Fibroblast of upper back skin (primary cell): ENCODE measurements at places on chromosomes 12 and 14.
A peak's percentile ranks its signal among the peaks of the same experiment; 100 is the strongest.

DNA sequence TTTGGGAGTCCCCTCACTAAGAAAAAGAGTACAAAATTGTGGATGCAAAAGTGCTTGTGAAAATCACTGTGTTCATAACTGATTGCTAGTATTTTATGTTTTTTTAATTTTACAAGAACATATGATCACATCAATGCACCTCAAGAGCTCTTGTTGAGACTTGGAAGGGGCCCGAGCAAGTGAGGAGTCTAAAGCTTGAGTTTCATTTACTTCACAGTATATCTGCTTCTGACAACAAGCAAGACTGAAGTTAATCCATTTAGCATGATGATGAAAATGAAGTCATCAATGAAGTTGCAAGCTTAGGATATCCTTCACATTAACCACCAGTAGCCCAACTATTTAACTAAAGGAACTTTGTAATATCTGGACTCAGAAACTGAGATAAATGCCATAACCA is 182.5 kb upstream of the DIO2 start:
- DNase-seq = no peak

- peak; percentile 74 for DNase-seq
Measured at GRCh38 chr14:52338051-52338681, 24.1 kb downstream of the PTGER2 start.

DNA sequence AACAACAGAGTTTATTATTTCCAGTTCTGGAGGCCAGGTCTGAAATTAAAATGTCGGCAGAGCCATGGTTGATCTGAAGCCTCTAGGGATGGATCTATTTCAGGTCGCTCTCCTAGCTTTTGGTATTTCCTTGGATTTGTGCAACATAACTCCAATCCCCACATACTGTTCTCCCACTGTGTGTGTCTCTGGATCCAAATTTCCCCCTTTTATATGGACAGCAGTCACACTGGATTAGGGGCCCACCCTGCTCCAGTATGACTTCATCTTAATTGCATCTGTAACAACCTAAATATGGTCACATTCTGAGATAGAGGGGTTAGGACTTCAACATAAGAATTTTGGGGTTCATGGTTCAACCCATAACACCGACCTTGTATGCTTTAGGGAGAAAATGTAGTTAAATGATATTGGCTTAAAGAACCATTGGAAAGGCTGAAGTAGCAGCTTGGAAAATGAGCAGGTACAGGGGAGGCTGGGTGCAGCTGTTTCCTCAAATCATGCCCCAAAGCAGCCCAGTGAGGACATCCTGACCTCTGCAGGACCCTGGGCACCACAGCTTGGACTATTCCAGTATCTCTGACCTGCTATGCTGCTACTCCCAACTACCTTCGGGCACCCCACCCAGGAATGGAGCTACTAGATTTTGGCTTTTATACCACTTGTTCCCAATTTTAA is 13.9 kb upstream of the MDM2 start:
- DNase-seq = no peak

- DNase-seq = no peak
Measured at GRCh38 chr12:6939191-6939540, 4.5 kb upstream of the RNU7-1 start.

DNA sequence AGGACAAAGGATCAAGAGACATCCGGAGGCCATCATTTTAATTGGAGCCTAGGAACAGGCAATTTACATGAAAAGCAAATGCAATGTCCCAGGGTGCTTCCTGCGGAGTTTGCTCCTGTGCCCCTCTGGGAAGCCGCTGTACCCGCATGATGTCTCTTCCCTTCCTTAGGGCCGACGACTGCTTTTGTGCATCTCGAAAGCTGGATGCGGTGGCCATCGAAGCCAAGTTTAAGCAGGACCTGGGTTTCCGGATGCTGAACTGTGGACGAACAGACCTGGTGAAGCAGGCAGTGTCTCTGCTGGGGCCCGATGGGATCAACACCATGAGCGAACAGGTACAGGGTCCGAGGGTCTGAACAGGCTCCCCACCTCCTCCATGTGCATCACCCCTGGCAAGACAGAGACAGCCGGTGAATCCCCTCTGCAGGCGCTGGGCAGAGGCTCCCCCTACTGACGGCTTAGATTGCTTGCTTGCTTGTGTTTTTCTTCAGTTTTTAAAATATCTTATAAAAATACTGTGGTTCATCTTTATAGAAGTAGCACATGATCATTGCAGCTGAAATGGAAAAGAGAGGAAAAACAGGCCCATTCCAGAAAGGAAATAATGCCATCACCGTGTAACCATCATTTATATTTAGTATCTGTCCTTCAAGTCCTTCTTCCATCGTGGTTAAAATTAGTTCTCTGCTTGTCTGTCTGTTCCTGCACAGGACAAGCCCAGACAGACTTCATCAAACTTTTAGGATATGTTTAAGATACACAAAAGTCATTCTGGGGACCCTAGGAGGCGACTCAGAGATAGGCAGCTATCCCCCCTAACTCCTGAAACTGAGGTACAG is 75.4 kb upstream of the PWP1 start:
- peak; percentile 41 for DNase-seq

DNA sequence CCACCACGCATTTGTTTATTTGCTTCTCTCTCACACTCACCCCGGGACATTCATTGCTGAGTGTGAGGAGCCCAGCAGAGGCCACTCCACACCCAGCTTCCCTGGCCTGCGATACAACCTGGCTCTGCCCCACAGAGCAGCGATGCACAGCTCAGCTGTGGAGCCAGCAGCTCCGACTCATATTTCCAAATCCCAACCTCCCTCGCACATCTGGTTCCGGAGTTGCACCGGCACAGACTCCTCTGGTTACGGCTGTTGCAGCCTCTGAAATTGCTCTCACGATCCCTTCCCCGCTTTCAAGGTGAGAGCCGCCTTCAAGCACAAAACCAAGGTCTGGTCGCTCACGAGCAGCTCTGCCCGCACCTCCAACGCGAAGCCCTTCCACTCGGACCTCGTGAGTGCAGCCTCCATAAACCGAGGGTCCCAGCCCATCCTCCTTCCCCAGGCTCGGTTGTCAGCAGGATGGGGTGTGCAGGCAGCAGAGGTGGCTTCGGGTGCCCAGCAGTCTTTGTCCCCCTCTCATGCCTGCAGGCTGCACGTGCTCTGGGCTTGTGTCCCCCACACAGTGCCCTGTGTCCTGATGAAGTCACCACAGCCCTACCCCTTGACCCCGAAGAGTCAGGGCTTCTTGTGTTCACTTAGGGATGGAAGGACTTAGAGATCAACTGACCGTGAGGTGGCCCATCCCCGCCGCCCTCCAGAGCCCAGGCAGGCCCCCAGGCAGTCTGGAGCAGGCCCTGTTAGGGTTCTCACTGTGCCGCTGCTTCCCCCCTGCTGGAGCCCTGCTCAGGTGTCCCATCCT is 184.3 kb downstream of the ADGRD1 start:
- DNase-seq = no peak

DNA sequence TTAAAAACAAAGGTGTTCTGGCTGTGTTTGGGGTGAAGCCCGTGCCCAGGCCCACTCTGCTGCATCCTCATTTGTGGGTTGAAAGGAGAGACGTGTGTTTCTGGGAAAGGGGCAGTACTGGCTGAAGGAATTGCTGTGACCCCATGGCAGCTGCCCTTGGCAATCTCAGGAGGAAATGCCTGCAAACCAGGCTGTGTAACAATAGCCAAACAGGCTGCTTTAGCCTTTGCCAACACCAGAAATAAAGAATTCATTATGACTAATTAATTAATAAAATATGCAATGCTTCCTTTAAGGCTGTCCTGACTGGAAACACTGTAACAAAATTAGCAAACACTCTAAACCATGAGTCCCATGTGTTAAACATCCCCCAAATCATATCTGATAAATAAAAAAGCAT is 53.0 kb upstream of the KRR1 start:
- DNase-seq = peak; percentile 21

DNA sequence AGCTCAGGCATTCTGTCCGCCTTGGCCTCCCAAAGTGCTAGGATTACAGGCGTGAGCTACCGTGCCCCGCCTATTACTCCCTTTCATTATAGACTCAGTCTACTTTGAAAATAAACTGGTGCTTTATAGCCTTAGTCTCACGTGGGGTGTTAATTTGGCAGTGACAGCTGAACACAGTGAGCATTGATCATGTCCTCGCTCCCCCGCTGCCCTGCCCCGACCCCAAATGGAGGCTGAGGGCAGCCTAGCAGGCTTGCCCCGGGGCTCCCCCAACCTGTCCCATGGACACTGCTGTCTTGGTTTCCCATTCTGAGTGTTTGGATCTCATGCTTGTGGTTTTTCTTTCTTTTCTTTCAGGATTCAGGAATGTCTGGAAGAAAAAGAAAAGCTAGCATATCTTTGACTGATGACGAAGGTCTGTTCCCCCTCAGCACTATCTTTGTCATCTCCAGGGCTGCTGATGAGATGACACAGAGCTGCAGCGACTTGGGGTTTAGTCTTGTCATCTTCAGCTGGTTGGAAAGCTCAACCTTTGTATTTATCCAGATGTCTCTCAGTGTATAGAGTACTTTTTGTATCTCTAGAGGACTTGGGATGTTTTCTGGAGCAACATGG is 42.2 kb downstream of the EP400 start:
- DNase-seq = peak; percentile 54

DNA sequence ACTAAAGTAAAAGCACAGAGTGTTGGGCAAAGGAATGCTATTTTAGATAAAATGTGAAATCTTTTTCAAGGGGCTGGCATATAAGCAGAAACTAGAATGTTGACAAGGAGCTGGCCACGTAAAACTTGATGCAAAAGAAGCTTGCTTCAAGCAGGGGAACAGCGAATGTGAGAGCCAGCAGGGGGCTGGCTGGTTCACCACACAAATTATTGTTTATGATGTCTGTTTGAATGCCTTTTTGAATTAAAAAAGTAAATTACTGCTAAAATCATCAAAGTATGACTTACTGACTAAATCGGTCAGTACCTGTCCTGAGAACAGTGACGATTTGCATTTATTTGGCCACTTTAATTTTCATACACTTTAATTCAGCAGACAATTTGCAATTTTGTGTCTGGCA is 38.9 kb upstream of the TMTC2 start:
- DNase-seq = no peak

- DNase-seq = peak; percentile 94
Measured at GRCh38 chr12:71046215-71046614, 111.6 kb downstream of the TSPAN8 start.

DNA sequence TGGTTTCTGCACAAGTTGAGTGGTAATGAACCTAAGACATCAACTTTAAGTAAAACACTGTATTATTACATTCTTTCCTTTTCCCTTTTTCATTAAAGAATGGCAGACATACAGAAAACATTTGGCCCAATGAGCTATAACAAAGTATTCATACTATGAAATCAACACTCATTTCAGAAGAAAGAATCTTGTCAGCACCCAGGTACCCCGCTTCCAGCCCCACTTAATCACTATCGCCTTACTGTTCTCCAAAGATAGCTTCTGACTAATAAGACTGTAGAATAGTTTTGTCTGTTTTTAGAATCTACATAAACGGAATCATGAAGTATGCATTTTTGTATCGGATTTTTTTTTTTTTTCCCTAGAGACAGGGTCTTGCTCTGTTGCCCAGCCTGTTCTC is 9.5 kb downstream of the CNTN1 start:
- no peak for DNase-seq

GRCh38 chr12:123389560-123390351 is 5.8 kb downstream of the KMT5A start:
- no peak for DNase-seq

DNA sequence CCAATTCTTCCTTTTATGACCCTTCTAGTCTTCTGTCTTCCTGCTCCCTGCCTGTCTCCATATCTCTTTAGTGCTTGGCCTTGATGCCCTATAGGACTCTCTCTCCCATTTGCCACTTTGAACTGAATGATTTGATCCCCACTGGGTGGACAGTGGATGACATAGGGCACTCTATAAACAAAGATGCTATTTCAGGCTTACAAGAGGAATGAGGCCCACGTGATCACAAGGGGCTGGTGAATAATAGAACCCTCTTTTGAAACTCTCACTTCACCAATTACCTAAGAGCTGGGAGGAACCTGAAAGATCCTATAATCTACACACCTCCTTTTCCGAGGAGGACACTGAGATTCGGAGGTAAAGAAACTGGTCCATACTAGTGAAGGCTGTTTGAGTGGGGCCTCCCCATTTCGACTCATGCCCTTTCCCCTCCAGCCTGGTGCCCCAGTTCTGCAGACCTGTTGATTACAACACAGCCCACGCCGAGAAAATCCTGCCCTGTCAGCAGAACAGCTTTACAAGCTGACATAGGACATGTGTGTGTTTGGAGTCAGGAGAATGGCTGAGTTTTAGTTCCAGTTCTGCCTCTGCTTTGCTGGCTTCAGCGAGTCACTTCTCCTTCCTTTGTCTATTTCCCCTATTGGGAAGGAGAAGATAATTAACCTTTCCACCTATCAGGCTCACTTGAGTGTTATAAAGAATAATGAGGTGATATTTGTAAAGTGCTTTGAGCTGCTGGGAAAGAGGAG is 400.3 kb downstream of the ZFP36L1 start:
- DNase-seq = no peak
